ENCODE measurements at places on chromosomes 6 and 20.

- DNase-seq: no peak
Observed at GRCh38 chr6:126531286-126531685, 191.4 kb downstream of the CENPW start.

DNA sequence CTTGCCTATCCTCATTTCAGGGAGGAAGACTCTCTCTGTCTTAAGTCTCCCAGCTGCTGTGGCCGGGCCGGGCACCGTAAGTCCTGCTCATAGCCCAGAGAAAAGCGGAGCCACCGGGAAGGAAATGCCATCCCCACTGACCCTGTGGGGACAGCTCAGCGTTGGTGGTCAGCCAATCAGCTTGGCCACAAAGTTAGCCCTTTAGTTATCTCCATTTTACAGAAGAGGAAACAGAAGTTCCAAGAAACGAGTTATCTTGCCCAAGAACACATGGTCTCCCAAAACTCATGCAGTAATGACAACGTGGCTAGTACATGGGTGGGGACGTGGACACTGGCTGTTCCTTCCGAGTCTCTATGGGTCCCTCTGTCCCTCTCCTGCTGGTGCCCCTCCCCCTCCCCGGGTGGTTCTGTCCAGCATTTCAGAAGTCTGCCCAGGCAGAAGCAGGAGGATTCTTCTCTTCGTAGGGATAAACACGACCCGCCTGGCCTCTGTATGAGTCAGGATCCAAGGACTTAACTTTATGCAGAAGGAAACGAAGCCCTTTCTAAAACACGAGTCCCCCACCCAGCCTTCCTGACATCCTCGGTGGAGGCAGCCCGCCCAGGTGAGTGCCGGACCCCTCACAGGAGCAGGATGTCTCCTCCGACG is 273.8 kb downstream of the CDH4 start:
- DNase-seq: no peak

DNA sequence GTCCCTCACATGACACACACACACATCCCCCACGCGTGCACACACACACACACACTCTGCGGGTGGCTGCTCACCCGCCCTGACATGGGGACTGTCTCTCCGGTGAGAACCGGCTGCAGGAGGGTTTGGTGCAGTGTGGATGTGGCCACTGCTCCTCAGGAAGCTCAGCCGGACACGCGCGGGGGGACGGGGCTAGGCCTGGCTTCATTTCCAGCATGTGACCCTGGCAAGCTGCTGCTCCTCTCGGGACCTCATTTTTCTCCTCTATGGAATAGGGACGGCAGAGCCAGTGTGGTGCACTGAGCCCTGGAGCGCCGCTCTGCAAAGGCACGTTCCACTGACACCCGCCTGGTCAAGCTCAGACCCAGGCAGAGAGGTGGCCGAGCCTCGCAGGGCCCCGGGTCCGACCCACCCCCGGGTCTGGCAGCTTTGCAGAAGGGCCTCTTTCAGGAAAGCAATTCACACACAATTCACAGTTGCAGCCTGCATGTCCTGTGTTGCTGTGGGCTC is 56.8 kb upstream of the SLCO4A1 start:
- no peak for DNase-seq

- no peak for DNase-seq
Observed at GRCh38 chr6:53830366-53830765, 35.6 kb downstream of the LRRC1 start.

GRCh38 chr6:108672641-108673040 is 111.9 kb downstream of the FOXO3 start:
- no peak for DNase-seq

DNA sequence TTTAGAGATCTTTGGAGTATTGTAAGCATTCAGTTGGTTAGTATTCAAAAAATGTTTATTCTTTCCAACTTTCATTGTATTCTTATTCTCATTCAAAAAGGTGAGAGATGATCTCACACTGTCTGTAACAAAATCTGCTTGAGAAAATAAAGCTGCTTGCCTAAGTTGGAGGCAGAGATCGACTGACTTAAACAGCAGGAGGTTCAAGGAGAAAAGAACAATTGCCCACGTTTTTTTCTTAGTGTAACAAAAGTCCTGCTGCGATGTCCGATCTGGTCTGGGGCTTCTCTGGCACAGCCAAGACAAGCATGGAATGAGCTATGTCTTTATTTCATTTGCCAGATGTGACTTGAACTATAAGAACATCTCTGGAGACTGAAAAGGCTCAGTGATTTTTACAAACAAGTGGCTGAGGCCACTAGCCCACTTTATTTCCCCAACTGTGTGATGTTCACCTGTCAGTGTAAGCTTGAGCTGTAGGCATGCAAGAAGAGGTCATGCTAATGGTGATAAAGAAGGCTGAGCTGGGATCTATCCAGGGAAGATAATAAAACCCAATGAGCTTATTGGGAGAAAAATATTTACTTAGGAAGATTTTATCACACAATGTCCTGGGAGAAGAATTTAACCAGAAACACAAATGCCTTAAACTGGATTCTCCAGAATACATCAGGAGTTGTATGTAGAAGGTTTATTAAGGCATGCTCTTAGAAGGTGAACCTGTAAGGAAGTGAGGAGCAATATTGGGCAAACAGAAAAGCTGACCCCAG is 580.1 kb upstream of the BTBD3 start:
- DNase-seq: no peak

- no peak for DNase-seq
Observed at GRCh38 chr20:5416086-5416485, 99.3 kb upstream of the PROKR2 start.

DNA sequence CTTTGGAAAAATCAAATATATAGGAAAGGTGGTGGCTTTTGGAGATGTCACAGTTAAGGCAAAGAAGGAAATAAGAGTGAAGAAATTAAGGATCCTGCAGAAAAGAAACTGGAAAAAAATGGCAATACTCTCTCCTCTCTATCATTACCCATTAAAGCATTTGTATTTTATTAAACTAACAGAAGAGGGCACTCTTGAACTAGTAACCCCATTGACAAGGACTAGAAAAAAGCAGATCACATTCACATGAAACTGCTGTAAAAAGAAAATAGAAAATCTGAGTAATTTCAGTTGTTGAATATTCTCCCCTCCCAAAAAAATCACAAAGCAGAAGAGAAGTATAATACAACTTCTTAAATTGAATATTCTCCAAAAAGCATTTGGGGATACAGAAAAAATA is 104.1 kb upstream of the SLC35B3 start:
- no peak for DNase-seq

- no peak for DNase-seq
Observed at GRCh38 chr6:131173680-131174079, 38.4 kb downstream of the AKAP7 start.

- no peak for DNase-seq
Observed at GRCh38 chr20:51054233-51054632, 31.3 kb upstream of the KCNG1 start.

GRCh38 chr6:114167583-114168576 is 174.9 kb downstream of the HS3ST5 start:
- DNase-seq: no peak

- no peak for DNase-seq
Observed at GRCh38 chr6:170583756-170584180, 669 bp downstream of the PDCD2 start.

DNA sequence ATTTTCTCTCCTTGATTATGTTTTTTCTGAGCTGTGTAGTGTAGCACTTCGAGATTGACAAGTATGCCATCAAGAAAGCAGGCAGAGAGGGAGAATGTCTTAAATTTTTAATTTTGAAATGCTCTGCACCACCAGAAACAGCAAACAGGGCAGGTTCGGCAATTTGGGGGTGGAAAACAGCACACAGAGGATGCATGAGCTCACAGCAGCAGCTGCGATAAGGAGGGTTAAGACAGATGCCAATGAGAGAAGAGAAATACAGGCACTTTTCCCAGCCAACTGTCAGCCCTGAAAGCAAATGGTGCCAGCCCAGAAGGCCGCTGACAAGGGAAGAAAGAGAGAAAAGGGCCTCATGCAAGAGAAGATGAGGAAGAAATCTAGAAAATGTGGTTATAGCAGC is 15.1 kb upstream of the SNRPB2 start:
- DNase-seq: no peak

GRCh38 chr6:118377711-118378414 is 170.2 kb upstream of the PLN start:
- DNase-seq: no peak

DNA sequence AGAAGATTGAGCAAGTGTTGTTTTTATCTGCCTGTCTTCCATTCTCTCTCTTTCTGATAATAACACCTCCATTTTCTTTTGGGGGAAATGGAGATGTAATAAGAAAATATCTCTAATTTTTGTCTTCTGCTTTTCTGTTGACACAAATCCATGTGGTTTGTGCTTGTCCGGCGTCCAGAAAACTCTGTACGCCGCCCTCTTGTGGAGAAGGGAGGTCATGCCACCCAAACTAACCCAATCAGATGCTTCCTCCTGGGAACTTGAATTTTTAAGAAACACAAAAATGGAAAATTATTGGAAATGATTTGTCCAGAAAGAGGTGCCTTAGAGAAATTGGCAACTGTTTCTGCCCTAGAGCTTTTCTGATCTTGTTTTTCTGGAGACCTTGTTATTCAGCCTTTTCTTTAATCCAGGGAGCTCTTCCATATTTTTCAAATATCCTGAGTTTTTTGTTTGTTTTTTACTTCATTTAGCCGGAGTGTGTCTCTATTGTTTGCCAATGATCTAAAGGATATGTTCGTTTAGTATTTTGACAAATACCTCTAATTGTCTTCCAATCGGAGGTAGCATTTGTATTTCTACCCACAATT is 17.8 kb upstream of the FNDC1 start:
- peak; percentile 54 for DNase-seq

DNA sequence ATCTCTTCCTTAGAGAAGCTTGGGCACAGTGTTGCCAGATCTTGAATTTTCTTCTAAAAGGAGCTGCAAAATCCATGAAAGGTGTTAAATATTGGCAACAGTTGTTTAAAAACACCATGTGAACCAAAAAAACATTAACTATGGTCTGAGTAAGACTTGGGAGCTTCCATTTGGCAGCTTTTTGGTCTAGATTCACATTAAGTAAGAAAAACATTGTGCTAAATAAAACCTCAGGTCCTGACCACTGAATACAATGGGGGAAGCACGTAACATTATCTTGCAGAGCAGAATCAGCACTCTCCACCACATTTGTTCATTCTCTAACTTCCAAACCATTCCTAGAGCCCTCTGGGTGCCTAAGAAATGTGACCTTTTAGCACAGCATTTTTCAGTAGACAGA is 437.6 kb upstream of the PLCB4 start:
- DNase-seq: no peak

DNA sequence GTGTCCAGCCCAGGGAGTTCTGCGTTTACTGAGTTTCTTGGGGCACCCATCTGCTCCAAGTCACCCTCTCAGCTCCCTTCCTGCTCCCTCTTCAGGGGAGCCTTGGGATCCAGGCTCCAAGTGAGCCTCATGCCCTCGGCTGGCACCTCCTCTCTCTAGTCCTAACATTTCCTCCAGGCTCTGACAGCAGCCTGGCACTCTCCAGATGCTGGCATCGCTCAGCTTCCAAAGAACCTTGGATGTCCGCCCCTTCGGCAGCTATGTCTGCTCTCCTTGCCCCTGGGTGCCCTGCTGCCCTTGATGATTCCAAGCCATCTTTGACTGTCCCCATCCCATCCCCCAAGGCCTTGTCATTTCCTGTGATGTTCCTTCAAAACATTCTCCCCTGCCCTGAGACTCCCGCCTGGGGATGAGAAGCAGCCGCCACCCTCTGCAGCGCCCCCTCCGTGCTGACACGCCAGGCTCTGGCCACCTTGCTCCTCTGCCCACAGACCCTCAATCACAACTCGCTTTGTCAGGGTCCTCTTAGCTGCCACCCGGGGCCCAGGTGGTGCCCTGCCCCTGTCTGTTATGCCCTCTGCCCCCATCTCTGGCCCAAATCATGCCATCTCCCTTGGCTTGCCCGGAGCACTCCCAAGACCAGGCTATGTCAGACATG is 6.6 kb upstream of the GFRA4 start:
- DNase-seq: no peak

DNA sequence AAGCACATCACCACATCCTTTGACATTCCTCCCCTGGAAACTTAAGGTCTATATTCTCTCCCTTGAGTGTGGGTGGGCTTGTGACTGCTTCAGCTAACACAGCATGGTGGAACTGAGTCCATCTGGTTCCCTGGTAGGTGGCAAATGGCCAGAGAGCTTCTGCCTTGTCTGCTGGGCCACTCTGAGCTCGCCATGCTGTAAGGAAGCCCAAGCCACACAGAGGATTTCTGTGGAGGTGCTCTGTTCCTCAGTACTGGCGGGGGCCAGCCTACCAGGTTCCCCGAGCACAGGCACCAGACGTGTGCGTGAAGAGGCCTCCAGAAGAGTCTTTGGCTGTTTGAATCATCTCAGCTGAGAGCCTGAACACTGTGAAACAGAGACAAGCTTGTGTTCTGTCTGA is 41.6 kb upstream of the PMEPA1 start:
- DNase-seq: no peak

GRCh38 chr6:167745670-167746389 is 80.9 kb upstream of the AFDN start:
- DNase-seq: no peak

DNA sequence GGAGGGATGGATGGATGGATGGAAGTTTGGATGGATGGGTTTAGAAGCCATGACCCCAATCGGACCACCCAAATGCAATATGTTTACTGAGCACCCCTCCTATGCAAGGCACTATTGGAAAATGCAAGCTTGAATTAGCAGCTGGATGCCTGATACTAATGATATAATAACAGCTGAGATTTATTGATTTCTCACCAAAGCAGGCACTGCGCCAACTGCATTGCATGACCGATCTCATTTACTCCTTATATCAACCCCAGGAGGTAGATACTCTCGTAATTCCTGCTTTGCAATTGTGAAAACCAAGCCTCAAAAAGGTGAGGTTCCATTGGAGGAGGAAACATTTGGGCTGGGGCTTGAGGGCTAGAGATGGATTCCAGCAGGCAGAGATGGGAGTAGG is 89.7 kb downstream of the KCNB1 start:
- DNase-seq: no peak

DNA sequence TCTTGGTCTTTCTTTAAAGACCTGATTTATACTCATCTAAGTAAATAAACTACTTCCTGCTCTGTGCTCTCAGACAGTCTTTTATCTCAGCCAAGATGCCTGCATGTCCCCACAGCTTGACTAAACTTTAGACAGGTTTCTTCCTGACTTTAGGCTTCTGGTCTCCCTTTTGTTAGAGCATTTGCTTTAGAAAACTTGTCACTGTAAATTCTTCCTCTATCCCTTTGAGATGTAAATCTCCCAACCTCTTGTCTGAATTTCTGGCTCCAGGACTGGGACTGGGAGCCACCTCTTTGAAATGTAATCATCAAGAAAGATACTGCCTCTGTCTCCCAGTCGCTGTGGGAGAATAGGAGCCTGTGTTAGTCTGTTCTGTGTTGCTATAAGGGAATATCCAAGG is 739.9 kb downstream of the C6orf118 start:
- DNase-seq: no peak

- no peak for DNase-seq
Observed at GRCh38 chr20:48750941-48751635, 76.7 kb downstream of the PREX1 start.

DNA sequence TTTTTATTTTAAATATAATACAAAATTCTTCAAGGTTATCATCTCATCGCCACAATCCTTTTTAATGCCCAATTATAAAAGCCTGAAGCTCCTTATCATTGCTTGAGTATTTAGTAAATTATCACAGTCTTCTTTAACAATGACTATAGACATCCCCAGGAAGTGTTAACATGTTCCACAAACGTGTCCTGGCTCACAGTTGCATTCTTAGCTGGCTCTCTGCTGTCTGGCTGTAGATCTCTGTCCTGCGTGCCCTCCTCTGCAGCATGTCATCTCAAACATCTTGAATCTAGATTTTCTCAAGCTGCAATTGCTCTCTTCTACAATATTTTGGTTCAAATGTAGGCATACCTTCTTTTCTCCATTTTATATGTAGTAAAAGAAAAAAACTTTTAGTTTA is 885.2 kb downstream of the EPHA7 start:
- no peak for DNase-seq
